ENCODE measurements at places on chromosomes 5 and 9.

- no peak for DNase-seq
Observed at GRCh38 chr9:34990908-34991606, 1.5 kb downstream of the DNAJB5 start.

GRCh38 chr9:127050591-127051001 is 71.8 kb downstream of the ANGPTL2 start:
- no peak for DNase-seq

- no peak for DNase-seq
Observed at GRCh38 chr9:98175028-98175569, 17.3 kb downstream of the CORO2A start.

GRCh38 chr9:82993856-82994605 is 68.9 kb downstream of the RASEF start:
- DNase-seq: no peak

DNA sequence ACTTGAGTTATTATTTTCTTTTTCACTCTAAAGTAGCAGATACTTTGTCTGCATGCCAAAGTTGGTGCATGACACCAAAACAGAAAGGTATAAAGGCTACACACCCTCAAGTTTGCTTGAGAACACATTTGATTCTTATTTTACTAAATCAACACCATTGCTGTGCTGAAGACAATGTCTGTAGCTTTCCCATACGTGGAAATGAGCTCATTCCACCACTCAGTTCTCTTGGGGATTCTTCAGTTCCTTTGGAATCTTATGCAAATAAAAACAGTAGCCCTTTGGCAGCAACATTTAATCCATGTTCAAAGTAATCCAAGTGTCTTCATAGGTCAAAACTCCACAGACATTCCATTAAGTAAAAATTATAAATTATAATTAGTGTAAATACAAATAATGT is 264.9 kb downstream of the TLE1 start:
- peak; percentile 6 for DNase-seq

- DNase-seq: no peak
Observed at GRCh38 chr5:66198837-66199236, 54.7 kb downstream of the SREK1 start.

- no peak for DNase-seq
Observed at GRCh38 chr5:74107899-74108298, 481.9 kb downstream of the ARHGEF28 start.

DNA sequence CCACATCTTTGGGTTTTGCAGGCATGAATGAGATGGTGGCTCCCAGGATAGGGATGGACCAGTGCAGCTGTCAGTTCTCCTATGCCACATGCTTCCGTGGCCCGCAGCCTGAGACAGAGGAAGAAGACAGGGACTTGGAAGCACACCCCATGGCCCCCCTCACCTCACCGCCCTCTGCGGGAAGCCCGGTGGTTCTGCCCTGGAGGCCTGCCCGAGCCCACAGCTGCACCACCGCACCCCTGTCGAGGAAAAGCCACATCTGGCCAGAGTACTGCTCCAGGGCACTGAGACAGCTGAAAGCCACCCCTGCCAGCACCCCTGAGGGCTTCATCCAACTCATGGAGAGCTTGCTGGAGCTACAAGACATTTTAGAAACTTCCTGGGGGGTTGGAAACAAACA is 7.6 kb upstream of the TRMT10B start:
- no peak for DNase-seq

DNA sequence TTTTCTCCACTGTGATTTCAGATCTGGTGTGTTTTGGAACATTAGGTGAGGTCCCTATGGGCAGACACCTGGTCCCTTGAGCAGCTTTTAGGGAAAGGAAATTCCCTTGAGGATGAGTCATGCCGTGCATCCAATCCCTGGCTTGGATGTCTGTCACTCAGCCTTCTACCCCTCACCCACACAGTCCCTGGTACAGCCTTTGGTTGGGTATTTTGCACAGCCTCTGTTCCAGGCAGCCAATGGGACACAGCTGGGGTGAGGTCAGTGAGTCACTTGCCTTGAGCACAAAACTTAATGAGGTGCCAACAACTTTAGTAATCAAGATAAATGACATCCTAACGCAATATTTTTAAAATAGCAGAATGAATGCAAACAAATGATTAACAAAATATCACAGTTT is 22.7 kb upstream of the SVEP1 start:
- peak; percentile 31 for DNase-seq

- no peak for DNase-seq
Observed at GRCh38 chr9:84412654-84413053, 72.1 kb upstream of the SLC28A3 start.

DNA sequence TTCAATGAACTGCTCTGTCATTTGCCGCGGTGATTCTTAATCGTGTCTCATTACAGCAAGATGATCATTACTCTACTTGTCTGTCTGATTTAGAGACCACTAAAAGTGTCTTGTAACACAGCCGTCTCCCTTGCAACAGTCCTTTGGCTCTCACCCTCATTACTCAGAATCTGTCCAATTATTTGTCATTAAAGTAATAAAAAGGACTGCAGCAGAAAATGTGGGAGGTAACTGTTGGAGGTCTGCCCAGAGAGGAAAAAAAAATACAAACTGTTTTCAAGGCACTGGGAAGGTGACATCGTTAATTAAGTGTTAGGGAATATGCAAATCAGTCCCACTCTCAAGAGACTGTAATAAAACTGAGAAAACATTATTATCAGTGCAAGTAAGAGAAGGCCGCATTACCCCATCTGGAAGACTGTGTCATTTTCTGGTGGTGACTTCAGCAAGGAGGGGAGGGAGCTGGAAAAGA is 281.0 kb downstream of the RASEF start:
- DNase-seq: no peak

DNA sequence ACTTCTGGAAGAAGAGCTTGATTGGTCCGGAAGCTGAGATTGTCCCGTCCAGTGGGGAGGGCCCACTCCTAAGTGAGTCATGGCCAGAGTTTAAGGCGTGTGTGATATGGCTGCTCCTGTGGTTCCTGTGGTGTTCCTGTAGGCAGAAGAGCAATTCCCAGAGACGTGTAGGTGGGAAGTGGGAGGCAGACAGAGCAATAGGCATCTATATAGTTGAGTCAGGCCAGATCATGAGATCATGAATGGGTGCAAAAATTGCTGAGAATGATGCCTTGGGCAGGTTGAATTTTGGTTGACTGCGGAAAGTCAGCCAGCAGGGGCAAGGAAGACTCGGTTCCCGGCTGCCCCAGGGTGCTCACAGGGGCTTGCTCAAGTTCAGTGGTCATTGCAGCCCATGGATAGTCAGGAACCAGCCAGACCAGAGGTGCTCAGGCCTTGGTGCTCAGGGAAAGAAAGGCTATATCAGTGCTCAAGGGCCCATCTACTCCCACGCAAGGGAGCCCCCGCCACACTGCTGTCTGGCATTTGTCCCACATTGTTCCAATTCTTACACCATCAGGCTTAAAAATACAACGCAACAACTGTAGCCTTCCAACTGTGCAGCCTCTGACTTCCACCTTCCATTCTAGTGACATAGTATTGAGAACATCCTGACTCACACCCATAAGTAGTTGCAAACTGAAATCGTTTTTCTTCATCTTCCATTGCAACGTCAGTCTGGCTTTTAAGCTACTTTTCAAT is 21.0 kb upstream of the GSN start:
- peak; percentile 94 for DNase-seq

- DNase-seq: no peak
Observed at GRCh38 chr5:91194824-91195381, 188.2 kb downstream of the ARRDC3 start.

DNA sequence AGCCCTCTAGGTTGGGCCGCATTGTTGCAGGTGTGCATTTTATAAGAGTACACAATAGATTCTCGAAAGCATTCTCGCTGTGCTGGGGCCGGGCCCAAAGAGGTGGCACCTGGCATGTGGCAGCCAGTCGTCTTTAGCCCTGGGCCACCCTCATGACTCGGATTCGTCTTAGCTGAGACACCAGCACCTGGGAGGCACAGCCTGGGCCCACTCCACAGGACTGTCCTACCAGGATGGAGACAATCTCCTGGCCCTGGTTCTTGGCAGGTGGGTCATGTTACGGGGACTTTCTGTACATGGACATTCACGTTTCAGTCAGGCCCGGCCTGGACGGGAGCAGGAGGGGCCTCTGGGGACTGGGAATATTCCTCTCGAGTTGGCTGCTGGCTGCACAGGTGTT is 212.5 kb downstream of the FANCC start:
- no peak for DNase-seq

DNA sequence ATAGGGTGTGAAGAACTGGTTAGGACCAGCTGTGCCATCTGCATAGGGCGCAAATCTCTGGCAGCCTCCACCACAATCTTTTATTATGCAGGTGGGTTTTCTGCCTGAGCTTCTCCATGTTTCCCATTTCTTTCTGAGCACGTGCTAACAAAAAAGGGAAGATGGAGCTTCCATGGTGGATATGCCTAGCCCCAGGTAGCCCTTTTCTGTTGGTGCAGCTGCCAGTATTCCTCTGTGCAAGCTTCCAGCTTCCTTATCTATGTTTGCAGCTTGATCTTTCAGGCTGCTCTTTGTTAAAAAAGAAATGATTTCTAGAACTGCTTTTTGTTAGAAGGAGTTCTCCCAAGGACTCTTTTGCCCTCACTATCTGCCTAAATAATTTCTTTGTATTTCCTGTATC is 95.0 kb upstream of the EPB41L4A start:
- no peak for DNase-seq

DNA sequence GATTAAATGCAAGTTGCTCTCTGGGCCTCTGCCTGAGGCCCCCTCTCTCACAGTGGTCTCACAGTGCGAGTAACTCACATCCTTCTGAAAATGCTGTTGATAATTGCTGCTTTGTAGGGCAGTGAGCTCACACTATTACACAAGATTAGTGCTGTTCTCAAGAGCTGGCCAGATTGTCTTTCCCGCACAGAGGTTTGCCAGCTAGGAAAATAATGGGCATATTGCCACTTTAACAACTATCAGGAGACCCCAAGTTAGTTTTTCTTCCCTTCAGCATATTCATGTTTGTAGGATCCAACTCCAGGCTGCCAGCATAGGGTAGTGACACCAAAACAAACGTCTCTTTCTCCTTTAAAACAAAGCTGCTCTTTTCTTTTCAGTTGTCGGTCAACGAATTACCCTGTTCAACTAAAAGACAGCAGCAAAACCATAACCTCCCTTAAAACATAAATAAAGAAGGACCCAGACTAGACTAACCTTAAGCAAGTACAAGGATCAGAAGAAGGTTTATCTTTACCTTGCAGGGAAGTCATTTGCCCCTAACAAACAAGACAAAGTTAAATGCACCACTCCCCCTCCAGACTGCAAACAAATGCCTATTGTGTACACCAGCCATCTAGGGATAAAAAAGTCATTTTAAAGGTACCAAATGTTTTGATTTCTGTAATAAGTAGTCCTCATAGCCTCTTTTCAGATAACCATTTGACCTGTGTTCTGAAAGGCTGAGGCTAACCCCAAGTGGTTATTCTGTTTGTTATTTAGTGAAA is 91.4 kb downstream of the VCAN start:
- DNase-seq: no peak

DNA sequence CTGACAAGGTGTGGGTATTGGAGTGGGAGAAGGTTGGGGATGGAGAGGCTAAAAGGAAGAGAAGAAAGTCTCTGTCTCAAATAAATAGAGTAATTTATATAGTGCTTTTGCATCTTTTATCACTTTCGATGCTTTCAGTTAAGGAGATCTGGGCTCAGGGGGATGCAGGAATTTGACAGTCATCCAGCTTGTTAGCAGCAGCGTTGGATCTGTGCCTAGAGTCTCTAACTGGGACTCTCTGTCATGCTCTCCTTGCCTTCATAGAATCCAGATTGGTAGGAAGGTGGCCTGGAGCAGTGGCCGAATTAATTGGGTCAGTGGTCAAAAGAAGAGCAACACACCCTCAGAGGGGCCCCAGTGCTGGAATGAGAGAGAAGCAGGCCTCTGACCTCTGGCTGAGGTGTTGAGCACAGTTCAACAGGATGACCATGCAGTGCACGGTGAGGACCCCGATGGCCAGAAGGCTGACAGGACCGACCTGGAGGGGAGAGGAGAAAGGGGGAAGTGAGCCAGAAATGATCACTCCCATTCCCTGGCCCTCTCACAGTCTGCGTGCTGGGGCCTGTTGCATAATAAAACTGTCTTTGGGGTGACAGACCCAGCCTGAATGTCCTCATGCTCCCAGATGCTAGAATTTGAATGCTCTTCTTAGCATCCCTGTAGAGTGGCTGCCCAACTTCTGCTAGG is 7.6 kb downstream of the SLC36A3 start:
- peak; percentile 19 for DNase-seq

DNA sequence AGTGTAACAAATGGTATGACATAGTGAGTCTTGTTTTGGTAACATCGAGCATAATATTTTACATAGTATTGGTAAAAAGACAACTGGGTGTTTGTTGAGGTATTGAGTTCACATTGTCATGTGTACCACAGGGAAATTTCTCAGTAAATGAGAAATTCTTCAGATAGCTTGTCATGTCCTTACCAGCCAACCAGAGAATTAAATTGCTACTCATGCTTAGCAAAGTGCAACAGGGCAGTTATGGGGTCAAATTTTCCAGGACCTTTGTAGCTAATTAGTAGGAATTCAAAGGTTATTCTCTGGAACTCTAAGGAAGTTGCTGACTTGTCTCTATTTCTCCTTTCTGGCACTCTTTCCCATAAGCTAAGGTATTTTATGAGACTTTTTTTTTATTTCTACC is 595.7 kb downstream of the EFNA5 start:
- no peak for DNase-seq

GRCh38 chr9:93059011-93059714 is 662 bp downstream of the SUSD3 start:
- DNase-seq: no peak

DNA sequence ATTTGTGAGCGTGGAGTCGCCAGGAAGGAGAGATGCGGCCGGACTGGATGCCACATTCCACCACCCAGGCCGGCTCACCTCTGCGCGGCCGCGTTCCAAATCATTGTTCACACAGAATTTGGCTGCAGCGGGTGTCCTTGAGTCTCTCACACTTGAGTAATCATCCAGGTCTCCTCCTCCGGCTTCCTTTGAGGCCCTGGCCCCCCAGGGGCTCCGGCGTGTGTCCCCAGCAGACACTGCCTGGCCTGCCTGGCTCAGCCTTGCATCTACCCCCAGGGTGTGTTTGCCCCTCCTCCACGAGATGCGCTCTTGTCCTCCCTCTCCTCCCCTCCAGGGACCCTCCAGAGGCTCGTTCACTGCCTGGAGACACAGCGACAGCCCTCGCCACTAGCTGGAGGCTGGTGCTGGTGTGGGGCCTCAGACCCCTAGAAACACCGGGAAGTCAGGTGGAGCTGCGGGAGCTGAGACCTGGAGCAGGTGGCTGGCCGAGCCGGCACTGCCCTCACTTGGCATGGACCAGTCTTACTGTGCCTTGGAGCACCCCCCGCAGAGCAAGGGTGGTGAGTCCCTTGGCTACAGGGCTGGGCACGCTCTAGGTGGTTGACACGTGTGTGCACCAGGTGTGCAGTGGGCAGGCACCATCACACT is 7.0 kb upstream of the SLC9A3 start:
- no peak for DNase-seq

DNA sequence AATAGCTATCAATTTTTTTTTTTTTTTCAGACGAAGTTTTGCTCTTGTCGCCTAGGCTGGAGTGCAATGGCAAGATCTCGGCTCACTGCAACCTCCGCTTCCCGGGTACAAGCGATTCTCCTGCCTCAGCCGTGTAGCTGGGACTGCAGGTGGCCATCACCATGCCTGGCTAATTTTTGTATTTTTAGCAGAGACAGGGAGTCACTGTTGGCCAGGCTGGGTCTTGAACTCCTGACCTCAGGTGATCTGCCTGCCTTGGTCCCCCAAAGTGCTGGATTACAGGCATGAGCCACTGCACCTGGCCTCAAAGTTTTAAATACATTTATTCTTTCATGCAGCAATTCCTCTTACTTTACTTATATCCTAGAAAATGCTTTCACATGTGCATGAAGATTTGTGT is 17.6 kb downstream of the TRIM14 start:
- no peak for DNase-seq

- no peak for DNase-seq
Observed at GRCh38 chr9:21295992-21296391, 9.1 kb downstream of the IFNA5 start.
